ENCODE measurements at places on chromosomes 13 and 19.
A peak's percentile ranks its signal among the peaks of the same experiment; 100 is the strongest.

DNA sequence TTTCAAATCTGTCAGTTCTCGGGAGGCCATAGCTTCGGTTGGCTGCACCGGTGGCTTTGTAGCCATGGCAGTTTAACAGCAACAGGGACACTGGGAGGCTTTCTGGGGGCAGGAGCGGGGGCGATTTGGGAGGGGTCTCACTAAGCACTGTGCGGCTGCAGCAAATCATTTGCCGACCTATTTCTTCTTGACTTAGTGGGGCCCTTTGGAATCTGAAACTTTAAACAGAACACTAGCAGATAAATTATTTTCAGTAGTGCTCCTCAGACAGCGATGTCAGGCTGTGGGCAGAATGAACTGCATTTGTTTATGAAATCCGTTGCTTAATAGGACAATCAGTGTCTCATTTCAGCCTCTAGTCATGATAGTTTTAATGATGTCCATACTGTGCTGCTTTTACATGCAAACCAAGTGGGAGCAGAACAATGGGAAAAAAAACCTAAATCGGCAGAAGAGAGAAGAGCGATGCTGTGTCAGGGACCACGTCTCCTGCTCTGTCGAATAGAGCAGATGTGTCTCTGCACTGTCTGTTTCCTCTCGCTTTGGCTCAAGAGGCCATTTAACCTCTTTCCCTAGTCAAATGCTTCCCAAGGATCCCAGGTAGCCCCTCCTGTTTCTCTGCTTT lies 211.9 kb downstream of the OLFM4 start:
- DNase-seq = no peak

DNA sequence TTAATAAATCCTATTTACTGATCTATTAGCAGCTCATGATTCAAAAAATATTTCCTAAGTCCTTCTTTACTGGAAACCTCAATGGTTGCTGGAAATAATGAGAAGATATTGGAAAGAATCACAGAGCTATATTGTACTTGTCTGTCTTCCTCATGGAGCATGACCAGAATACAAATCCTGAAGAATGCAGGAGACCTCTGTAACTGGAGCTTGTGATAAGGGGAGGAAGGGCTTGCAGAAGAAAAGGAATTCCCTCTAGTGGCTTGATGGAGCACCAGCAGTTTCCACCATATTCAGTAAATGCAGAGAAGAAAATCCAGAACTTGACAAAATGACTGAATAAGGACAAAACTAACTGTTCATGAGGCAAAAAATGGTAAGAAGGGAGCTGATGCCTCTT lies 1333.1 kb downstream of the EFNB2 start:
- no peak for DNase-seq

- DNase-seq = no peak
These were observed 28.5 kb downstream of the AP1M1 start for GRCh38 chr19:16226184-16226591.

DNA sequence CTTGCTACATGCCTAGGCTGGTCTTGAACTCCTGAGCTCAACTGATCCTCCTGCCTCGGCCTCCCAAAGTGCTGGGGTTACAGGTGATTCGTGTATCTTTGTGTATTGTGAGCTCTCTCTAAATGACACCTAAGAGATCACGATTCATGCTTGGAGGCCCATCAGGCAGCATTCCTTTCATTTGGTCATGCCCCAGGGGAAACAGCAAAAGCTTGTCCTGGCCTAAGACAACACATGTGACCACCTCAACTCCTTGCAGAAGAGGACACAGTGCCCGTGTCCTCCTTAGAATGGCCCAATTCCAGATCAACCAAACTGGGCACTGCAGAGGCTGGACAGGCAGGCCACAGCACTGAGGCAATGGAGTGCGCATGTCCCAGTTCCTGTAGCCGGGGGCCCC lies 32.5 kb downstream of the ZC3H4 start:
- DNase-seq = no peak

GRCh38 chr13:104196611-104197010 lies 1130.4 kb upstream of the SLC10A2 start:
- DNase-seq = no peak

DNA sequence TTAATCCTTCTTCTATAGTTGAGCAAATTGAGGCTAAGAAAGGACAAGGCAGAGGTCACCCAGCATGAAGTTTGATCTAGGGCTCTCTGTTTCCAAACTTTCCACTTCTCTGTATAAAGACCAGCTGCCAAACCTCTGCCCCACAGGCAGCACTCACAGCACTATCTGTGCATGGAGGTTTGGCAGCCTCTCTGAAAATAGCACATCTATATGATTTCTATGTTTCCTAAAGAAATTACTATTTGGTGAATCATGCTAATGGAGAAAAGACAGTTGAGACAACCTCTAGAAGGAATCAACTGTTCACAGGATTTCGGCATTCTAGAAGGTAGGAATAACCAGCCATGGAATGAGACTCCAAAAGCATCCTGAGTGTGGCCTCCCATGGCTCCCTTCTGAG lies 554.5 kb downstream of the IRS2 start:
- DNase-seq = no peak

DNA sequence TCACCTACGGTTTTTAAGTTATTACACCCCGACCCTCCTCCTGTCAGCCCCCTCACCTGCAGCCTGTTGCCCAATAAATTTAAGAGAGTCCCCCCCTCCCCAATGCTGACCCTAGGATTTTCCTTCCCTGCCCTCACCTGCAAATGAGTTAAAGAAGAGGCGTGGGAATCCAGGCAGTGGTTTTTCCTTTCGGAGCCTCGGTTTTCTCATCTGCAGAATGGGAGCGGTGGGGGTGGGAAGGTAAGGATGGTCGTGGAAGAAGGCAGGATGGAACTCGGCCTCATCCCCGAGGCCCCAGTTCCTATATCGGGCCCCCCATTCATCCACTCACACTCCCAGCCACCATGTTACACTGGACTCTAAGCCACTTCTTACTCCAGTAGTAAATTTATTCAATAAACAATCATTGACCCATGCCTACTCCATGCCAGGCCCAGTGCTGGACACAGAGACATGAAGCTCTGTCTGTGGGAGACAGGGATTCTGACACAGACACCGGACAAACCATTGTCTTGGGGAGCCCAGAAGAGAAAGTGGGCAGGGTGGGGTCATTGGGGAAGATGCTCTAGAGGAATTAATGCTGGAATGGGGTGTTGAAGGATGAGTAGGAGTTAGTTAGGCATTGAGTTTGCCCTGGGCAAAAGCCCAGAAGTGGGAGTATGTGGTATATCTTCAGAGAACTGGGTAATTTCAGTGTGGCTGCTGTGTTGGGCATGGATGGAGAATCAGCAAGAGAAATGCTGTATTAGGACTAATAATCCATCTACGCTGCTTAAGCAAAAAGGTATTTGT lies 19.2 kb downstream of the CKM start:
- DNase-seq = no peak

GRCh38 chr13:110470272-110471009 lies 91.1 kb downstream of the RAB20 start:
- no peak for DNase-seq

GRCh38 chr13:98823442-98823841 lies 71.0 kb upstream of the SLC15A1 start:
- no peak for DNase-seq

GRCh38 chr13:22064854-22065620 lies 394.2 kb downstream of the FGF9 start:
- no peak for DNase-seq

DNA sequence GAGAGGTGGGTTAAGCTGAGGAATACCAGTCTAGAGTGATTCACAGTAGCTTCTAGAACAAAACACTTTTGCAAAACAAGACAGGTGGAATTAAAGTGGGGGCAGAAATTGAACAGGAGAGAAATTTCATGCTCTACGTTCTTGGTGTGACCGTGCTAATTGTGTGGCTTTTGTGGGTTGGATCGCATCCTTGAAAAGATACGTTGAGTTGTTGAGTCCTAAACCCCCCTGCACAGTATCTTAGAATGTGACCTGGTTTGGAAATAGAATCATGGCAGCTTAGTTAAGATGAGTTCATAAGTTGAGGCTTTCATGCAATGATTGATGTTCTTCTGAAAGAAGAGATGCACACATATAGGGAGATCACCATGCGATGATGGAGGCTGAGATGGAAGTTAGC lies 308.2 kb downstream of the ATP8A2 start:
- DNase-seq = no peak

DNA sequence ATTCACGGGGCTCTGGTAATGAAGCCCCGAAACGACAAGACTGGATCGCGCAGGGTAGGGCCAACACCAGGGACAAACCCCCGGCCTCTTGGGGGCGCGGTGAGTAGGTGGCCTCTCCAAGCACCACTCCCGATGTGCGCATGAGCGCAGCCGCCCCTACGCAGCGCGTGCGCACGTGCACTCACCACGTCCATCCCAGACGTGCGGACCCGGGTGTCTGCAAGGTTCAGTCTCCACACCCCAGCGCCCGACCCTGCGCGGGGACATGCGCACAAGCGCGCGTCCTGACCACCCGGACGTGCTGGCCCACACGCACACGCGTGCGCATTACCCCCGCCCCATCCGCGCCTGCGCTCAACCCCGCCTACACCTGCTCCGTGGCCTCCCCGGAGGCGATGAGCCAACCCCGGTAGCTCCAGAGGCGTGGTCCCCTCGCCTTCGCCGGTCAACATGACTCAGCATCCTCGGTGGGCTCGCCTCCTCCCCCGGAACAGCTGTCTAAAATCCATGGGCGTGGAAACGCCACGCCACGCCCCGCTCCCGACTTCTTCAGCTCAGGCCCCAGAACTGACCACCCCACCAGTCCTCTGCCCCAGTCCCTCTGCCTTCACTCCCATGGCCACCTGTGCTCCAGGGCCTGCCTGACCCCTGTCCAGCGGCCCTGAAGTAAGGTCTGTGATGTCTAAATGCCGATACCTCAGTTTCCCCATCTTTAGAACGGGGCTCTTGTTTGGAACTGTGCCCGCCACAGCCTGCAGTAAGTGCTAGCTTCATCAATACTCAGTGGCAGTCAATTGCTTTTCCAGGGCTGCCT lies 5.6 kb upstream of the GPI start:
- peak; percentile 94 for DNase-seq

- DNase-seq = no peak
These were observed 186.6 kb downstream of the ZNF536 start for GRCh38 chr19:30558793-30559192.

DNA sequence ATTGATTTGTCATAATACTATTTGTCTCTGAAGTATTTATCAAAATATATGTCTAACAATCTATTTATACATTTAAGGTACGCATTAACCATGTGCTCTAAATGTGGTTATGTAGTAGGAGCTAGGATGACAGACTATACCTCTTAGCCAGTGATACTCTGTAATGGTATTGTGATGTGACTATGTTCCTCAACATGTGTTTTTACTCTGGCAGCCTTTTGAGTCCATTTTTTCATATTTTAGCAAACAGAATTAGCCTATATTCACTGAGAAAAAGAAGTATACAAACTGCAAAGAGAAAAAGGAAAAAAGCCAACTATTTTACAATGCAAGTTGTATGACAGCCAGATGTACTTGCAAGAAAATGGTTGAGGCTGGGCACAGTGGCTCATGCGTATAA lies 26.7 kb downstream of the MAB21L1 start:
- DNase-seq = no peak

- DNase-seq = no peak
These were observed 8.9 kb downstream of the LGI4 start for GRCh38 chr19:35125749-35126623.

DNA sequence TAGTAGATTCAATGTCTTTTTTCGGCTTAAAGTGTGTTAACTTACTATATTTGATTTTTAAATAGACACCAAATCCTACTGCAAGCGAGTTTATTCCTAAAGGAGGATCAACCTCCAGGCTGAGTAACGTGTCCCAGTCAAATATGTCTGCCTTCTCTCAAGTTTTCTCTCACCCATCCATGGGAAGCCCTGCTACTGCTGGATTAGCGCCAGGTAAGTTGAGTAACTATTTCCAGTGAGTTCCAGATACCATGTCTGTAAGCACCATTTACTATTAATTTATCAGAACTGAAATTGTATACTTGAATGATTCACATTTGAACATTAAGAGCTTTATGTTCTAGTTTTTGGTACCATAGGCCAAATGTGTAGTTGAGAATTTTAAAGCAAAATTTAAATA lies 81.8 kb downstream of the PAN3 start:
- DNase-seq = no peak

- DNase-seq = no peak
These were observed 96.7 kb downstream of the CRYL1 start for GRCh38 chr13:20428666-20429644.

GRCh38 chr13:59034198-59034597 lies 1129.5 kb downstream of the DIAPH3 start:
- no peak for DNase-seq

GRCh38 chr19:19486343-19487076 lies 28.8 kb downstream of the TSSK6 start:
- DNase-seq = no peak

GRCh38 chr13:49218493-49219051 lies 1.6 kb upstream of the MLNR start:
- DNase-seq = no peak

- DNase-seq = no peak
These were observed 14.8 kb upstream of the RANBP3 start for GRCh38 chr19:5992756-5993155.

- DNase-seq = no peak
These were observed 212.5 kb downstream of the PCCA start for GRCh38 chr13:100301418-100301817.

DNA sequence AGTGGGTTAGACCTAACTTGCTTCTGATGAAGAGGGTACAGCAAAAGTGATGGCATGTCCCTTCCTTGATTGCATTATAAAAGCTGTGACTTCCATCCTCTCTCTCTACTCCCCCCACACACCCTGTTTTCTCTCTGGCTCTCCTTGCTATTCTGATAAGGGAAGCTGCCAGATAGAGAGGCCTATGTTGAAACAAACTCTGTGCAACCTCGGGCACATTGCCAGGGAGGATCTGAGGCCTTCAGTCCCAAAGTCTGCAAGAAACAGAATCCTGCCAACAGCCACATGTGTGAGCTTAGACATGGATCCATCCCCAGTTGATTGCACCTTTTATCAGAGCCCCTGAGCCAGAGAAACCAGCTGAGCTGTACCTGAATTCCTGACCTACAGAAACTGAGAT lies 44.8 kb upstream of the ARGLU1 start:
- no peak for DNase-seq

DNA sequence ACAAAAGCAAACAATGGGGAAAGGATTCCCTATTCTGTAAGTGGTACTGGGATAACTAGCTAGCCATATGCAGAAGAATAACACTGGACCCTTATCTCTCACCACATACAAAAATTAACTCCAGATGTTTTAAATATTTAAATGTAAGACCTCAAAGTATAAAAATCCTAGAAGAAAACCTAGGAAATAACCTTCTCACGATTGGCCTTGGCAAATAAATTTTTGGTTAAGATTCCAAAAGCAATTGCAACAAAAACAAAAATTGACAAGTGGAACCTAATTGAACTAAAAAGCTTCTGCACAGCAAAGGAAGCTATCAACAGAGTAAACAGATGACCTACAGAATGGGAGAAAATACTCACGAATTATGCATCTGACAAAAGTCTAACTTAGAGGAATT lies 10.8 kb upstream of the TDRD3 start:
- no peak for DNase-seq
